ENCODE measurements at places on chromosomes 7 and 10.

GRCh38 chr10:104447906-104448305 is 94.3 kb downstream of the CFAP58 start:
- DNase-seq = no peak

GRCh38 chr10:31083765-31084184 is 52.1 kb upstream of the ZNF438 start:
- peak; percentile 8 for DNase-seq

- DNase-seq = no peak
These were observed 272.4 kb downstream of the ETV1 start for GRCh38 chr7:13717031-13717430.

DNA sequence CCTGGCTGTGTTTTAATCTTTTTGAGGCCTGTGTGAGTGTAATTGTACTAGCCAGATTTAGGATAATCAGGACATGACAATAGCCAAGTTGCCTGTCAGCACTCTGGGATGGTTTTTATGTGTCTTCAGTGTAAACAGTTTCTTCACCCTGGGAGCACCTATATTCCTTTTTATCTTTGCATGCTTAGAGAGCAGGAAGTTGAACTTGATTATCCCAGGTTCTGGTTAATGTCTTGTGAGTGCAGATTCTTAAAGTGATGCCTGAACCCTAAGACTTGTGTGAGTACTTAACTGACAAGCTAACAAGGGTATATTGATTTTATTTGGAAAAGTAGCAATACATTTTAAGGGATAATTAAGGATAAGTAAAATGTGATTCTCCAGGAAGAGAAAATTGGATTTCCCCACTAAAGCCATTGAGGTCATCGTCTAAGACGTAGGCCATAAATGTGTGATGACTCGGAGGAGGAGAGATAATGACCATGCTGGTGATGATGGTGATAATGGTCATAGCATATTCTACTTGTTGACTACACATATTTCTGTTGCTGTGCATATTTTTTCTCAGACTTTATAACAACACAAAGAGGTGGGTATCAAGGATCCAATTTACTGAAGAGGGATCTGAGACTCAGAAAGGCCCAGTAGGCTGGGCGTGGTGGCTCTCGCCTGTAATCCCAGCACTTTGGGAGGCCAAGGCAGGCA is 234.7 kb downstream of the CAMK1D start:
- DNase-seq = no peak

Data from amygdala (tissue), 56 donors.